Dermis blood vessel endothelial cell (primary cell): ENCODE measurements at places on chromosomes 13 and 19. TPM values are rescaled to one million over a fixed set of nuclear protein-coding genes. Genes with fewer than 3 reads are reported as not detected.

GRCh38 chr13:75691183-75691582 lies 55.1 kb downstream of the LMO7 start:
- no peak for DNase-seq

- DNase-seq: no peak
Measured at GRCh38 chr13:94708031-94708859, 4.1 kb downstream of the SOX21 start.

DNA sequence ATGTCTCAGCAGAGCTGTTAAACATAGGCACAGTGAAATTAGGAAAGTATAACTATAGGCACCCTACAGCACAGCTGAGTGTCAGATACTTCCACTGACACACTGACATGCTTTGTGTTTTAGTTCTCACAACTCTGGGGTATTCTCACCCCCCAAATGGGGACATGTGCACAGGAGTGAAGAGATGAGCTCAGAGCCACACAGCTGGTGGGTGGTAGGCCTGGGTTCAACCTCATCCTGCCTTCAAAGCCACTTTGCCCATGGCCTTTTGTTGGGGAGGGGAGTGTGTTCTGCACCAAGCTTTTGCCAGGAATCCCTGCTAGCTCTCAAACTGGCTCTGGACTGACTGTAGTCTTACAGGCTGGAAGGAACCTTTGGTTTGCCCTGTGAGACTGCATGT lies 1.7 kb upstream of the SLC35E1 start:
- no peak for DNase-seq

GRCh38 chr13:113486698-113487097 lies 3.8 kb downstream of the DCUN1D2 start:
- no peak for DNase-seq

GRCh38 chr19:51002542-51003311 lies 1.3 kb upstream of the KLK8 start:
- peak; percentile 16 for DNase-seq

GRCh38 chr13:40653527-40654318 lies 12.7 kb downstream of the FOXO1 start:
- DNase-seq: no peak

DNA sequence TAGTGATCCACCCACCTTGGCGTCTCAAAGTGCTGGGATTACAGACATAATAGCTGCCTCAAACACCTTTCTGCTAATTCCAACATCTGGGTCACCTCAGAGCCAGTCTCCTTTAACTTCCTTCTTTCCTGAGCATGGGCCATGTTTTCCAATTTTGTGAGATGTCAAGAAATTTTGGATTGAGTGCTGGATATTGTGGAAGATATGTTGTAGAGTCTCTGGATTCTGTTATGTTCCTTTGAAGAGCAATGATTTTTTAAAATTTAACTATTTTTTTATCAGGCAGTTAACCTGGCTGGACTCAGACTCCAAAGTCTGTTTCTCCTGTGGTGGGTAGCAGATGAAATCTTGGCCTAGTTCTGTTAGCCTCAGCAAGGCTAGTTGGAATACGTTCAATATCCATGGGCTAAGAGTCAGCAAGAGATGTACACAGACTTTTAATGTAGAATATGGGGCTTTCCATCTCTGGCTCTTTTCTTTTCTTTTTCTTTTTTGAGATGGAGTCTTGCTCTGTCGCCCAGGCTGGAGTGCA lies 22.0 kb downstream of the CERS4 start:
- no peak for DNase-seq

- DNase-seq: peak; percentile 55
Measured at GRCh38 chr19:48896191-48896720, 2.3 kb downstream of the TULP2 start.

DNA sequence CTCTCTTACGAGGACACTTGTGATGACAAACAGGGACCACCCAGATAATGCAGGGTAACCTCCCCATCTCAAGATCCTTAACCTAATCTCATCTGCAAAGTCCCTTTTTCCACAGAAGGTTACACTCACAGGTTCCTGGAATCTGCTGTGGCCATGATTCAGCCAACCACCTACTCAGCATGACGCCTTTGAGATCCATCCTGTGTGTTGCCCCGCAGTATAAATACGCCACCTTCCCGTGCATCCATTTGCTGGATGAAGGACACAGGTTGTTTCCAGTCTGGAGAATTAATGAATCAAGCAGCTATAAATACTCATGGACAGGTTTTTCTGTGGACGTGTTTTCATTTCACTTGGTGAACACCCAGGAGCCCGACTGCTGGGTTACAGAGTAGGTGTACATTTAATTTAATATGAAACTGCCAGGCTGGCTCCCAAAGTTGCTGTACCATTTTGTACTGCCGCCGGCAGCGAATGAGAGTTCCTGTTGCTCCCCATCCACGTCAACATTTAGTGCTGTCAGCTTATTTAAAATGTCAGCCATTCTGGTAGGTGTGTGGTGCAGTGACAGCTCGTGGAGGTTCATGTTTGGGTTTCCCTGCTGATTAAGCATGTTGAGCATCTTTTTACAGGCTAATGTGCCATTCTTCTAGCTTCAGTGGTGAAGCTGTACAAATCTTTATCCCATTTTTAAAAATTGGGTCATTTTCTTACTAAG lies 40.2 kb downstream of the ELL start:
- no peak for DNase-seq

DNA sequence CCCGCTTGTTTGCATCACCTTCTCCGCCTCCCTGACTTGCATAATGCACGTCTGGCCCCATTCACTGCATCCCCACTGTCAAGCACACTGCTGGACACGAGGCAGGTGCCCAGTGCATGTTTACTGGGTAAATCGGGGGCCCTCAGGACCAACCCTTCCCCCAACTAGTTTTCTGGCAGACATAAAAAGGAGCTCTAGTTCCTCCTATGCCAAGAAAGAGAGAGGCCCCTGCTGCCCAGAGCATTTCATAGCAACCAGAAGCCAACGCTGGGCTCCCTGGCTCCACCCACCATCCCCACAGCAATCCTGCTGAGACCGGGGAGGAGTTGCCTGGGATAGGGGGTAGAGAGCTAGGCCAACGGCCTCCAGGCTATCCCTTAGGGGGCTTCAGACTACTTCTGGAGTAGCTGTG lies 23.2 kb downstream of the ANKRD27 start:
- DNase-seq: no peak

- DNase-seq: no peak
Measured at GRCh38 chr19:39138221-39139211, 12.9 kb downstream of the PAK4 start.

DNA sequence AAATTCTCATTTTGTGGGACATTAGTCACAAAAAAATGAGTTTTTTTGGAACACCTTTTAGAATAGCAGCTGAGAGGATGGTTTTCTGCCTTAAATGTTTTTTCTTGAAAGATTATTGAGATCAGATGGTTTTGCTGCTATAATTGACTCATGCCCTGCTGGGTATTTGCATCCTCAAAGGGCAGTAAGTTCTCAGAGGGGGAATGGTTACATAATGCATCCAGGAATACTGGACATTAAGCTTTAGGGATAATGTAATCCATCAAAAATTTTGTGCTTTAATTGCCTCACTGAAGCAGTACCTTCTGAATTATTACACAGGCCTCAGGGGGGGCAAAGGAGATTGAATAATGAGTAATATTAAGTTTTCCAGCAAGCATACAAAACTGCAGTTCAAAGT lies 866.3 kb upstream of the SPRY2 start:
- DNase-seq: no peak

Gene C1QTNF9B
- total RNA-seq: not detected in 2 replicates

Gene CEACAM7
- 0.17 TPM in 1 of 2 replicates, not detected in the other for total RNA-seq

Gene ICAM5
- total RNA-seq: 0.09 and 0.17 TPM in 2 replicates

Gene CCDC8
- total RNA-seq: 0.56 and 0.68 TPM in 2 replicates
